ENCODE measurements at places on chromosomes 5 and 9. TPM values are rescaled to one million over a fixed set of nuclear protein-coding genes. Genes with fewer than 3 reads are reported as not detected.

Gene CYLC2
- not detected for polyA plus RNA-seq

GRCh38 chr5:43429706-43430105 lies 17.5 kb upstream of the CCL28 start:
- DNase-seq = no peak

DNA sequence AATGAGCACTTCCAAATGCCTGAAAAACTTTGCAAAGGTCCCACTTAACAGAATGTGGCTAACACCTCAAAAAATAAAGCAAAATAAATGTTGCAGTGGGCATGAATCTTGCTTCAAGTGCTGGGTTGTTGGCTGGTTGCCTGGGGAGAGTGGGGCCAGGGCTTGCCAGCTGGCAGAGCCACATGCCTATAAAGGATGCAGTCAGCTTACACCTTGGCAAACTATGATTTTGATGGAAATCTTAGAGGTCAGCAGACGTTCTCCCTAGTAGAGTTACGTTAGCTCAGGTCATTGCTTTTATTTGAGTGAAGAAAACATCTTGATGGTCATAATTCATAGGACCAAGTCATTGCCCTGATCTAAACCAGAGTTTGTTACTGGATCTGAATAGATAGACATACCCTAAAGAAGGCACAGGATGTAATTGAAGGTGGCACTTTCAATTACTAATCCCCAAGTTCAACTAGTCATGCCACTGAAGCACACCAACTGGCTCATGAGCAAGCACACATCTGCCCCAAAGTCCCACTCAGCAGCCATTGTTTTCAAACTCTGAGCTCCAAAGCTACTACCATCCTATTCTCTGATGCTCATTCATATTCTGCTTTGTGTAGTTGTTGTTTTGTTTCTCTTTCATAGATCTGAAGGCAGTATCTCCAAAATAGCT lies 51.2 kb upstream of the ZSWIM6 start:
- no peak for DNase-seq

- DNase-seq = peak; percentile 53
Observed at GRCh38 chr5:140251527-140251973, 51.4 kb downstream of the PFDN1 start.

DNA sequence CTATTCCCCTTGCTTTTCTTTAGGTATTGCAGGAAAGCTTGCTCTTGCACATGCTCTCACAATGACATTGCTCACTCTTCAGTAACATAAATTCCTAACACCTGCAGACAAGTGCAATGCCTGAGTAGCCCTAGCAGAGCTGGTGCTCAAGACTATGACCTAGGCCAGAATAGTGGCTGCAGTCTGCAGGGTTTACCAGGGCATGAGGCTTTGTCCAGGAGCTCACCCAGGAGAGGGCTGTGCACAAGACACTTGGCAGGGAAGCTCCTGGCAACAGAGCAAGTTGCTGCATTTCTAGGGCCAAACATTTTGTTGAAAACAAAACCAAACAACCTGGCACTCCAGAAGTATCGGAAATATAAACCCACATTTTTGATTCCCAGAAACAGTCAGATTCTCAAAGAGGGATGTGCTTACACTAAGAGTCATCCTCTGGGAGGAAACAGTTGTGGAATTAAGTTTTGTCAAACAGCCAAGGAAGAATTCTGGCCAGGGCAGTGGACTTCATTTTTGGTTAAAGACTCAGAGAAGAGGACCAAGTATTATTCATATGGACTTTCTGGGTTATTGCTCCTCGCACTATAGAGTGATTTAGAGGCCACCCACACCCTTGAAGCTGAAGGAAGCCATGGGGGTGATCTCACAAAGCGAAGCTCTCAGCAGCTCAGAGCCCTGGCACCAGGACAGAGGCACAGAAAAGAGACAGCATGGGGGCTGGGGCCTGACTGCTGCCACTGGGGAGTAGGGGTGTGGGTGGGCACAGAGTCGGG lies 44.9 kb downstream of the MACROH2A1 start:
- DNase-seq = no peak

Gene SURF2
- 21.2 TPM for polyA plus RNA-seq

DNA sequence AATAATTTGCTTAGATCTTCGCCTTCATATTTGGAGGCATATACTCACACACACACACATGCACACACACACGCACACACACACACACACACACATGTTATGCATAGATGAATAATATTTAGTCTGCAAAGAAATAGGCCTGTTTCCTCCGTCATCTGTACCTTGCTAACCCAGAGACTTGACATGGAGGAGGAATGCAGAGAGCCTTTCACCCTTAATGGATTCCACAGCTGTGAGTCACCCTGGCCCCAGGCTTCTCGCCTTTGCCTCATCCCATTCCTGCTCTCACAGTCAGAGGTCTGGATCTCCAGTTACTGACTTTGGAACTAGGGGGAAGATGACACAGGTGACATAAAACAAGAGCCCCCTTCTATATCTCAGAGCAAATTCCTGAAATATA lies 29.7 kb downstream of the ZNF462 start:
- DNase-seq = peak; percentile 98

Gene NRG2
- polyA plus RNA-seq = 0.21 TPM
